ENCODE measurements at places on chromosomes 16 and 17.
A peak's percentile ranks its signal among the peaks of the same experiment; 100 is the strongest.

- DNase-seq = no peak
Observed at GRCh38 chr16:64919929-64920607, 201.8 kb downstream of the CDH11 start.

DNA sequence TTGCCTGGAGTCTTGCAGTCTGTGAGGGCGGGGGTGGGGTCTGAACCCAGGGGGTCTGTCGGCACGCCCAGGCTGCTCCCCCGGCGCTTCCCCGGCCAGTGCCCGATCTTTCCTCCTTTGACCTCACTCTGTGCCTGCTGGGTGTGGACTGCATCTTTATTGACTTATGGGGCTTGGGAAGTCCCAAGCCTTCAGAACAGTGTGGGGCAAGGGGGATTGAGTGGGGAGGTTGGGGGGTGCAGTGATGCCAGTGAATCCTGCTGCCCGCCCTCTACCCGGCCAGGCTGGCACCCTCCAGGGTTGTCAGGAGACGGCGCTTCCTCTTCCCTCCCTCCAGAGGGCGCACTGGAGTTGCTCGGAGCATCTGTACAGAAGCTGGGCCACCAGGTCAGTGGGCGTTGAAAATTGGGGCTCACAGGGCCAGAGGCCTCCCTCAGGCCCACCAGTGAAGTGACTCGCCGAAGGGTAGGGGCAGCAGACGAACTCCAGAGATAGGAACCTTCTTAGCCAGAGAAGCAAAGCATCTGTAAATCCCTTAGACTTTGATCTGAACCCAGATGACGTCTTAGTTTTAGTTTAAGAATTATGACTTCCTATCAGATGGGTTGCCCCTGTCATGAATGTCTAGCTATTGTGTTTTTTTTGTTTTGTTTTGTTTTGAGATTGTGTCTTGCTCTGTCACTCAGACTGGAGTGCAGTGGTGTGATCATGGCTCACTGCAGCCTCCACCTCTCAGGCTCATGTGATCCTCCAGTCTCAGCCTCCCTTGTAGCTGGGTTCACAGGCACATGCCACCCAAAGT, 184.8 kb upstream of the CIBAR2 start:
- peak; percentile 53 for DNase-seq

DNA sequence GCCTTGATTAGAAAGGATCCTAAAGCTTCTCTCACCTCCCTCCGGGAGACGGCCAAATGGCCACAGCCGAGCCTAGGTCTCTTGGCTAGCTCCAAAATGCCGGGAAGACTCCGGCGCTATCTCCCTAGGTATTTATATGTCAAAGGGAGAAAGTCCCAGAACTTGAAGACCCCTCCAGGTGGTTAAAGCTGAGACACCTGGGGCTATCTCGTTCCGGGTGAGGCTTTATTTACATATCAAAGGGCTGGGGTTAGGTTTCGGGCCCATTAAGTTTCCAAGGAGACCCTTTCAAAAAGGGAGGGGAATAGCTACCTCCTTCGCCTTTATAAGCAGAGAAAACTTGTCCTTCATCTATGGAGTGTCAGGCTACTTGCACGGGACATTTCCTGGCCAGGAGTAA, 70.9 kb upstream of the KIFC3 start:
- peak; percentile 94 for DNase-seq

DNA sequence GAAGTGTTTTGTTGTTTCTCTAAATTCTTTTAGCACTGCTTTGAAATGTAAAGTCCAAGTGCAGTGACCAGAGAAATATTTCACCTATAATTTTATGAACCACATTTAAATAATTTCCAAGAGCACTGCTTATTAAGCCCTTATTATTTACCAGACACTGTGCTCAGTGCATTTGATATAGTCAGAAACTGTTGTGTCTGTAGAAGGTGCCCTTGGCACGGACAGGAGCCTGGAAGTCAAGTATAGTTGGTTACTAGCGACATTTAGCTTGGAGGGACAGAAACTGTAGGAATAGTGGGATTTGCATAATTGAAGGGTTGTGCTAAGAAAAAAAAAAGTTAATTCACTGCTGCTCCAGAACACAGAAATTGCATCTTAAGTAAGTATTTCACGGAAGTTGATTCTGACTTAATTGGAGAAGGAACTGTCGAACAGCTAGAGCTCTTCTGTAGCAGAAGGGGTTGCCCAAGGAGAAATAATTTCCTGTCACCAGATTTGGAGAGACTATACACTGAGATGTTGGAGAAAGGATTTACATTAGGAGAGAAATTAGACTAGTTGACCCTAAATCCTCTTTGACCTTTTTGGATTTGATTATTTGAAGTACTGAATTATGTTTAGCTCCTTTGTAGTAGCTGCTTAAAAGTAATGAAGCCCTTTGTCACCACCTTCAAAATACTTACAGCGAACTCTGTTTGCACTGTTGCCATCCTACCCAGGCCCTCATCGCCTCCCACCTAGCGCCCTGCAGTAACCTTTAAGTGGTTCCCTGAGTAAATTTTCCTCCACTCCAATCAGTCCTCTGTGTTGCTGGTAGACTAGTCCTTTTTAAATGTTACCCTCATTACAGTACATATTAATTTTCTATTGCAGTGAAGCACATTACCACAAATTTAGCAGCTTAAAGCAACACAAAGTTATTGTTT, 25.6 kb downstream of the COX10 start:
- DNase-seq = no peak

DNA sequence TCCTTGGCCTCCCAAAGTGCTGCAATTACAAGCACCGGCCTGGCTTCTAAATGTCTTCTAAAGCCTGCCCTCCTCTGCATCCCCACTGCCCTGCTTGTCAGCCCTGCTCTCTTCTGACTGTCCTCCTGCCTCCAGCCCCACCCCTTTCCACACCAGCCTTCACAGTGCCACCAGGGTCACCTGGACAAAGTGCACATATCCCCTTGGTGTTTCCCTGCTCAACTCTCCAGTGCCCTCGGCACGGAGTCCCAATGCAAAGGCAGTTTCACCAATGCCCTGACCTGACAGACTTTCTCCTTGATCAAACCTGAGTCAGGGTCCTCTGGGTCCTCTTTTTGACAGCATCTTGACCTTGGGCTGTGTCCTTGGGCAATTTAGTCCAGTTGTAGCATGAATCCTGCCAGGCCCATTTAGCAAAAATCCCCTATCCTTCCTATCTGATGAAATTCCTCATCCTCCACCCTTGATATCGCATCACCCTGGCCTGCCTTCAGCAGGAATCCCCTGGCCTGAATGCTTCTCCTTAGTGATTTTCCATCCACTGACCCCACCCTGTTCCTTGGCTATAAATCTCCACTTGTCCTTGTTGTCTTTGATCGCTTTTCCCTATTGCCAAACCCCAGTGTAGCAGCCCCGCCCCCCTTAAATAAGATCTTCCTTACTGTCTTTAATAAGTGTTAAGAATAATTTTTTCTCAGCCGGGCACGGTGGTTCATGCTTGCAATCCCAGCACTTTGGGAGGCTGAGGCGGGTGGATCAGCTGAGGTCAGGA, 42.7 kb upstream of the ETV4 start:
- no peak for DNase-seq

DNA sequence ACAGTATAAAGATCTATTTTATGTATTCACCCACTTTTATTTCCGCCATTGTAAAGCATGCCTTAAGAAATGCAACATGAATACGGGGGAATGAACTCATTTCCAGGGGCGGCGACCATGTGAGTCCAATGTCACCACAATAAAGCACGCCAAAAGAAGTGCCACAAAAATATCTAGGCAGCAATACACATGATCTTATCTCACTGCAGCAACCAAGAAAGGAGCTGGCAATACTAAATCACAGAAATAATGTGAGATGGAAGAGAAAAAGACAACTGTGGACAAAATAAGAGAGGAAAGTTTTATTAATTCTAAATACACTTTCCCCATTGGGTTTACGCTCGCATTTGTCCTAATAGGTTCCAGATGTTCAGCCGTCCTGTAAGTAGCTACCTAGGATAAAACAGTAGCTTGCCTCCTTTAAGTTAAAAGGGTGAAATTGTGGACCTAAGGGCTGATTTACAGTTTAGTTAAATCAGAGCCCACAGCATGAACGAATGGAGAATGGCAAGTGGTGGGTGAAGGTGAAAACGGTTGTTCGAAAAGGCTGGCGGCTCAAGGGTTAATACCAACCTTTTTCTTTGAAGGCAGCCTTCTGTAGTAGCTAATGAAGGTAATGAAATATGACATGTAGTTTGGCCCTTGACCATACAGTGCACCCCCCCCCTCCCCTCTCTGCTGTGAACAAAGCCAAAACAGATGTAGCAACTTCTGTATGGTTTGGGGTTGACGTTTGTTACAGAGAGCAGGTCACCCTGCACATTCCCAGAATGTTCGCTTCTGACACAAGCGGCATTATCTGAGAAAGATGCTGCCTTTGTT, 504.2 kb upstream of the PSMD7 start:
- DNase-seq = no peak

GRCh38 chr17:48478224-48479013, 48.4 kb upstream of the SKAP1 start:
- no peak for DNase-seq
